ENCODE measurements at places on chromosomes 13 and 19. TPM values are rescaled to one million over a fixed set of nuclear protein-coding genes. Genes with fewer than 3 reads are reported as not detected.

GRCh38 chr13:37617173-37617572 is 18.6 kb upstream of the POSTN start:
- H3K4me3 ChIP-seq, result no peak overlapping the region
- H3K27me3 ChIP-seq, result no peaks in the 10 kb centered on the region
- no peaks in the 10 kb centered on the region for H3K36me3 ChIP-seq
- no peaks in the 10 kb centered on the region for H3K4me1 ChIP-seq

- H3K4me1 ChIP-seq, result peaks cover 7% of the 10 kb centered on the region
- H3K27ac ChIP-seq, result no peak overlapping the region
- H3K36me3 ChIP-seq, result no peaks in the 10 kb centered on the region
- H3K27me3 ChIP-seq, result no peaks in the 10 kb centered on the region
- no peak overlapping the region for H3K4me3 ChIP-seq
- peak; percentile 80 for DNase-seq
Measured at GRCh38 chr19:16041299-16041990, 34.9 kb upstream of the TPM4 start.

GRCh38 chr13:113433391-113433916 is 19.8 kb downstream of the ADPRHL1 start:
- DNase-seq, result no peak
- no peak overlapping the region for H3K27ac ChIP-seq
- H3K4me3 ChIP-seq, result no peak overlapping the region
- H3K36me3 ChIP-seq, result no peaks in the 10 kb centered on the region
- H3K27me3 ChIP-seq, result no peaks in the 10 kb centered on the region

The FCHO1 gene
- total RNA-seq, result 162 TPM

The HNRNPL gene
- total RNA-seq, result 418 TPM

The CABP5 gene
- not detected for total RNA-seq
